Muscle of leg (tissue), 16 donors: ENCODE measurements at places on chromosomes 12 and 14. TPM values are rescaled to one million over a fixed set of nuclear protein-coding genes. Genes with fewer than 3 reads are reported as not detected.

RNU6-7 gene
- not detected for polyA plus RNA-seq

FOXM1 gene
- 18.8 TPM for polyA plus RNA-seq

CBLN3 gene
- polyA plus RNA-seq = 2.3 TPM

PHC1 gene
- 32.8 TPM for polyA plus RNA-seq

DNA sequence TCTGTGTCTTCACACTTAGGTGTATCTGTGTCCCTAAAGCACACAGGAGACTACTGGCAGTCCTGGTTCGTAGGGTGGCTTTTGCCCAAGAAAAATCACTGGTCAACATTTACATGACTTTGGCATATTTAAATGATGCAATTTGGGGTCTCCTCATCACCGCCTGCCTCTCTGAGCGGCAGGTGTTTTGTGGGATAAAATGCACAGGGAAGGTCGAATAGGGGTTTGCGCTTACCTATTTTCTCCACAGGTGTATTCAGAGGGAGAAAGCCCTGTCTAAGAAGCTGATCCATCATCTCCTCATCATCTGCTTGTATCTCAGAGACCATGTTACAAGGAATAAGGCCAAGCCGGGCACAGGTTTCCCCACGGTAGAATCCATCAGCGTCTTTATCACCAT is 74.7 kb downstream of the PIWIL1 start:
- no peak for DNase-seq

GRCh38 chr14:103160321-103161053 is 37.2 kb downstream of the TNFAIP2 start:
- no peak for DNase-seq

GRCh38 chr14:35938770-35939169 is 112.6 kb downstream of the BRMS1L start:
- no peak for DNase-seq
